ENCODE measurements at places on chromosomes 11 and 22.

DNA sequence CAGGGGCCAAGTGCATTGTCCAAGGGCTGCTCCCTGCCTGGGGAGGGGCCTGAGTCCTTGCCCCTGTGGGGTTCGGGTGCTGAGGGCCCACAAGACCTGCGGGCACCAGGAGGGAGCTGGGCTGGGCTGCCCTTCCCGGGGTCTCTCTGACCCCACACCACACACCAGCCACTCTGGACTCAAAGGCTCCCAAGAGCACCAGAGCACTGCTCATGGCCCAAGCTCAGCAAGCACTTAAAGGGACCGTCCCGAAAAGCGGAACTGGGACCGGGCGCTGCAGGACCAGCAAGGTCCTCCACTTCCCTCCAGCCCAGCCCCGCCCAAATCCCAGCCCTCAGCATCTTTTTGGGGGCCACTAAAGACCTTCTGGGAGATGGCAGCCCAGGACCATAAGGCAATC lies 5.3 kb downstream of the LSP1 start:
- DNase-seq: no peak

DNA sequence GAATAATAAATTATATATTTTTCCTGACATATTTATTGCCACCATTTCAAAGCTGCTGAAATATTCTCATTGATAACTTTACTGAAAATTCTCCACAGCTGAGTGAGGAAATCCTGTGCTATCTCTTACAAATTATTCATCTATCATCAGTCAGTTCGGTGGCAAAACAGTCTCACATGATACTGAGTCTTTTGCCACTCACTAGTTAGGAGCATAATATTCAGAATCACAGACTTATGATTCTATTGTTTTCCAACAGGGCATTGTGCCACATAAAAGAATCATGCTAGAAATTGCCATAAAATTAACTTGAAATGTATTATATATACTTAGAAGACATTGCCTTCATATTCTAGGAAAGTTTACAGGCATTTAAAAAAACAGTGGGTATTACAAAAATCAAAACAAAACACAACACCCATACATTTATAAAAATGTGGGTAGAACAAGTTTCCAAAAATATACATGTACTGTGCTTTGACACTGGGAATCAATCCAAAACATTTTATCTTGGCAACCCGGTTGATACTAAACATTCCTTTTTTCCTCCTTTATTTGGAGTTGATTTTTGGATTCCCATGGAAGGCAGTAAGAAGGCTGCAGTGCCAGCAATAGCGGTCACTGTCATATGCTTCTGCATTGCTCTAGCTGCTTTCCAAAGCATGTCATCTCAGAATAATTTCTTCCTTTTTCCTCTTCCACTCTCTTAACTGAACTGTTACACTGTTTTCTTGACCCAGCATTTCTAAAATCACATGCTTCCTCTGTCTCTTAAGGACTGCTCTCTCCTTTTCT lies 42.5 kb downstream of the ATG16L2 start:
- DNase-seq: no peak

DNA sequence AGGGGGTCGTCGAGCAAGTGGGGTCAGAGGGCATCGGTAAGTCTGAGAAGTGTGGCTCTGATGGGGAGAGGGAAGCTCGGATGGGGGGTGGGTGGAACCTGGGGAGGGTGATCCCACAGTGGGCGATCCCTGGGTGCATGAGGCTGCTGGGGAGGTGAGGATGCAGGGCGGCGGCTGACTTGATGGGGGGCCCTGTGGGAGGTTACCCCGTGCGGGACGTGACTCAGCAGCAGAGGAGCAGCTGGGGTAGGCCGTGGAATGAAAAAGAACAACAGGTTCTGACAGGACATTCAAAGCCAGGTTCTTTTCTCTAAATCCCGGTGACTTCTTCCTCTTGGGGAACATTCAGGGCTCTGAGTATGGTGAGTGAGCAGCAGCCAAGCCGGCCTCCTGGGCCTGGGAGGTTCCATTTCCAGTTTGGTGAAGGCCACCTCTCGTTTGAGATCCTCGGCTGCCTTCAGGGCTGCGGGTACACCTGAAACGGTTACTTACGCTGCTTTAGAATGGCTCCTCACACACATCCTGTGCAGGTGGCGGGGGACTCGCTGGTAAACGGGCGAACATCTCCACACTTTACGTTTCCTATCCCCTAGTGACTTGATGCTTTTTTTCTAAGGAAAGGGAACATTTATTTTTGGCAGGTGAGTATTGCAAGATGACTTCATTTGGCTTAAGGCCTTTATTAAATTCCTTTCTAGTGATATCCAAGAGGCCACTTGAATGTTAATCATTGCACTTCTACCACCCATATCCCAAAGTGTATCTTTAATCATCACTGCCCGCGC lies 278.2 kb downstream of the TBC1D22A start:
- no peak for DNase-seq

DNA sequence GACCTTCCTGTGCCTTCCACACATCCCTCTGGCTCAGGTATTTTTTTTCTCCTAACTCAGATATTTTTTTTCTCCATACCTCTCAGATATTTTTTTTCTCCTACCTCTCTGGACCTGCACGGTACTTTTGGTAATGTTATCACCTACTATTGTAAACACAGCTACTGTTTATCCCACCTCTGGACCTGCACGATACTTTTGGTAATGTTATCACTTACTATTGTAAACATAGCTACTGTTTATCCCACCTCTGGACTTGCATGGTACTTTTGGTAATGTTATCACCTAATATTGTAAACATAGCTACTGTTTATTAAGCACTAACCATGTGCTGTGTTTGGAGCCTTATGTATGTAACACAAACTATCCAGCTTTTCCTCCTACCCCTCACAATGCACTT lies 12.1 kb upstream of the UPB1 start:
- no peak for DNase-seq

GRCh38 chr22:35378621-35379020 lies 2.3 kb upstream of the HMOX1 start:
- DNase-seq: no peak

DNA sequence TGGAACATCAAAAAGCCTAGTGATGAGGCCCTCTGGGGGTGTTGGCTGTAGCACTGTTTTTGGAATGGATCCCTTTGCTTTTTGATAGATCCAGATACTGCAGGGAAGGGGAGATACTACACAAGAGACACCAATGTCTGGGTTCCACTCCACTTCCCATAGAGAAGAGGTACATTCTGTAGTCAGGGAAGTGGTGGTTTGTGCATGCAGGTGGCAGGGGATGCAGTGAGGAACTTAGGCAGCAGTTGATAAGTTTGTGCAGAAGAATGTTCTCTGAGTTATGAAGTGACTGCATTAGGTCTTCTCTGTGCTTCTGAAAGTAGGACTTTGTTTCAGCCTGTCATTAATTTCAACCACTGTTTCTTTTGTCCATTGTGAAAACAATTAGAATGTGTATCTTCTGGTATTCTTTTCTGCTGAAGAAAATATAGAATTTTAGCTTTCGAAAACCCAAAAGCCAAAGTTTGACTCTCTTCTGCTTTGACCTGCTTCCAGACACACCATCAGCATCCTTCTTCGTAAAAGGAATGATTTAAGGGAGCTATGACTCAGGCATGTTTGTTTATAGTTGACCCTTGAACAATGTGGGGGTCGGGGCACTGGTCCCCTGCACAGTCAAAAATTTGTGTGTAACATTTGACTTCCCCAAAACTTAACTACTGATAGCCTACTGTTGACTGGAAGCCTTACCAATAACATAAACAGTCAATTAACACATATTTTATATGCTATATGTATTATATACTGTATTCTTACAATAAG lies 25.6 kb downstream of the PANX1 start:
- no peak for DNase-seq

Data from brain microvascular endothelial cell (primary cell).